ENCODE measurements at places on chromosomes 11 and 22.

GRCh38 chr11:118240999-118241763 lies 11.0 kb downstream of the MPZL3 start:
- no peak for DNase-seq

DNA sequence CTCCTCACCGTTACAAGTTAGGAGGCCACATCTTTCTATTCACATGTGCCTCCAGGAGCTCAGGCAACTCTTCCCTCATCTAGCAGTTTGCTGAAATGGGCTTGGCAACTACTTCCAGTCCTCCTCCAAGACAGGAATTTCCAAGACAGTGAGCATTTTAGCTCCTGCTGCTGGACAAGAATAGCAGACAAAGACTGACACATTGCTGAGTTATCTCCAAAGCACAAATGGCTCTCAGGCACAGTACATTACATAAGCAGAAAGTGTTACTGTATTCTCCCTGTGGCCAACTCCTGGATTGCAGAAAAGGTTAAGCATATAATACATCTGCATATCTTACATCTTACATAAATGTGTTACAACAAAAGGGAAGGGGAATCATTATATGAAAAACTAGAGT lies 83.2 kb upstream of the POU2AF2 start:
- DNase-seq = no peak

DNA sequence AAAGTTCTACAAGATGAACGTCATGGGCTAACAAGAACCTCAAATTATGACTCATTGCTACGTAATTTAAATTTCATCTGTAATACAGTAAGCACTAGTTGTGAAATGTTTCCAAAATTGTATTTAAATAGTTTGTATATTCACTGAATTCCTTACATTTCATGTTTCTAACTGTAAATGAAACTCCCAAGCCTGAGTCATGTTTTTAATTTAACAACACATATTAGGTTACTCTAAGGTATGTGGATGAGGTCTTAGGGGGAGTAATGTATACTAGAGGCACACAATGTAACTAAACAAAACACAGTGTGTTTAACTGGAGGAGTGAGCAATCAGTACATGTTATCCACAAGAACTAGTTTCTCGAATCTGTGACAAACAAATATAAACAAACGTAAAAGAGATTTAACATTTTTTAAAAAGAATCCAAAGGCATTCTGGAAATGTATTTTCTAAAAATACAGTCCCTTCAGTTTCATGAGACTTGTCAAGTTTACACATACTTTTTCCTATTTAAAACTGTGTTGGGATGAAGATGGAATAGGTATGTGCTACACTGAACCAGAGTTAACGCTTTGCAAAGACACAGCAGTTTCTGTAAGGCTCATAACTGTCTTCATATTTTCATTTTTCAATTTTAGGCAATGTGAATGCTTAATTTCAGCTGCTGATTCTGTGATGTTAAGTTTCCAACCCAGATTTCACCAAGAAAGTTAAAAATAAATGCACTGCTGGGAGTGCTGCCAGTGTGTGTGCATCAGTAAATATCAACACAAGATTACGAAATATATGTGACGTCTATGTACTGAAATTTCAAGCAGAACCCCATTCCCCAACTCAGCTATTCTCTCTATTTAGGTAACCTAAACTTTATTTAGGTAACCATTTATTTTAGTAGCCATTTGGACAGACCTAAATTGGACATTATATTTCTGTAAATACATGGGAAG lies 52.6 kb downstream of the PITPNB start:
- no peak for DNase-seq

DNA sequence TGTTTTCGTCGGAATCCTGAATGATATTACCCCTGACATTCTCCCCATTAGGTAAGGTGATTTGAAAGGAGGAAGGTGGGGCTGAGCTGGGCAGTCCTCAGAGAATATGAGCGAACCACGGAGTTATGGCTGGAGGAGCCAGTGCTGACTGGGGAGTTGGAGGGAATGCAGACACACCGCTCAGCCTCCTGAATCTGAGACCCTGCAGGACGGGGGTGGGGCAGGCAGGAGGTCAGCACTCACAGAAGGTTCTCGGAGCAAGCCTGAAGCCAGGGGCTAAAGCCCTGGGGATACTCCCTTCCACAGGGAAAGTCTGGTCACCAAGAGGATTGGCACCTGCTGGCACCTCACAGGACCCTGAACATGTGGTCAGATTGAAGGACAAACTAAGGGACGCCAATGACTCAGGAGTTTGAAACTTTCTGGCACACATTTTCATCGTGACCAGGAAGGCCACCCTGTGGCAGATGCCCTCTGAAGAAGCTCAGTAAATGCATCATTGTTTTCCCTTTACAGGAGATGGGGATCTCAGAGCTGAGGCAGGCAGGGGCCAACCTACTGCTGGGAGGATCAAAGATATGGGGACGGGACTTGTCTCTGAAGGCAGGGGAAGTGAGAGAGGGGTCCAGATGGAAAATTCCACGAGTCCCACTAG lies 26.9 kb upstream of the FCHSD2 start:
- DNase-seq = no peak

DNA sequence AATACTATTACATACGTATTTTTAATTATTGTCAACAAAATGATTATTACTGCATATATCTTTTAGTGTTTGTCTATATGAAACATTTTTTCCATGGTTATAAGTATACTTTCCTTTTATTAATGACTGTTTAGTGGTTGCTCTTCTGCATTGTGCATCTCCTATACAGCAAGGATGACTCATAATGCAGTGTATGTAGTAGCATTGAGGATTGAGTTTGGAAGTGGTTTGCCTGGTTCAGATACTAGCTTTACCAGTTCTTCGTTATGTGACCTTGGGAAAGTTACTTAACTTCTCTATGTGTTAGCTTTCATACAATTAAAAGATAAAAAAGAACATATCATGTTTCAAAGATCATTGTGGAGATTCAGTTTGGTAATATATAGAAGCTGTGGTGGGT lies 44.1 kb downstream of the CHORDC1 start:
- DNase-seq = no peak

GRCh38 chr22:48599346-48599745 lies 1228.3 kb downstream of the BRD1 start:
- no peak for DNase-seq

- DNase-seq = peak; percentile 55
These were observed 12.6 kb upstream of the MAPK8IP1 start for GRCh38 chr11:45872651-45873356.

Data from NCI-H1105 (cell line).